ENCODE measurements at places on chromosomes 2 and 18. TPM values are rescaled to one million over a fixed set of nuclear protein-coding genes. Genes with fewer than 3 reads are reported as not detected.

UPP2 gene
- not detected for total RNA-seq

ASB18 gene
- total RNA-seq, result not detected

KCNS3 gene
- not detected for total RNA-seq

ARHGAP15 gene
- total RNA-seq, result 170 TPM

SPHKAP gene
- total RNA-seq, result not detected

SOX11 gene
- total RNA-seq, result not detected

Measured in activated naive CD4-positive, alpha-beta T cell treated with anti-CD3 and anti-CD28 coated beads, Interleukin-2, amount 10 ng/mL, durations not matched to agents 5 hours and 36 hours (primary cell).